ENCODE measurements at places on chromosomes 5 and 9.

DNA sequence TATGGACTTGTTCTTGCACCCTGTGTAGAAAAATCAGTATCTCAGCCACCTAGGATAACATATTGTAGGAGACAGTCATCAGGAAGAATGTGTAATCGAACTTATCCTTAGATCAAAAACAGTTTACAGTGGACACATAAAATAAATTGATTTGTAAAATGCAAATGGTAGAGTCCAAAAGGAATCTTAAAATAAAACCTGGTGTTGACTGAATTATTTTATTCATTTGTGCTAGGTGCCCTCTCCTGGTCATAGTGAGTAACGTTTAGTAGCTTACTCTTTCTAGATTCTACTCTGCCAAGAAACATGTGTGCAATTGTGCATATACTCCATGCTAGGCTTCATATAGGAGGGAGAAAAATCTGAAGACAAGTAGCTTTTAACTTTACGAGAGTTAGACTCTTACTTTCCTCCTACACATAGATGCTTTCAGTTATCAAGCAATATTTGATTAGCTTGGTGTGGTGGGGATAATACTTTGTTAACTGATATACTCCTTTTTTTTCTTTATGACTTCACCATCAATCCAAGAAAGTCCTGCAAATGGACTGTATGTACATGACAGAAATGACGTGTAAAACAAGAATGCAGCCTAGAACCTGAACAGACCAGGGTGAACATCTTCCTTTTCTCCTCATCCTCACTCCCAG is 23.7 kb upstream of the LOX start:
- DNase-seq: no peak

GRCh38 chr5:62431735-62432620 is 19.4 kb downstream of the IPO11 start:
- no peak for DNase-seq

- no peak for DNase-seq
Observed at GRCh38 chr5:170508036-170508435, 4.2 kb downstream of the KCNIP1 start.

- DNase-seq: no peak
Observed at GRCh38 chr9:93827545-93828330, 127.4 kb downstream of the BARX1 start.

- DNase-seq: no peak
Observed at GRCh38 chr9:10366171-10366779, 246.5 kb downstream of the PTPRD start.

Data from RWPE2 (cell line).